ENCODE measurements at places on chromosomes 3 and 15.

GRCh38 chr15:73515527-73515926 lies 72.6 kb downstream of the REC114 start:
- DNase-seq, result no peak

GRCh38 chr15:43249236-43249635 lies 17.5 kb downstream of the TGM5 start:
- no peak for DNase-seq

DNA sequence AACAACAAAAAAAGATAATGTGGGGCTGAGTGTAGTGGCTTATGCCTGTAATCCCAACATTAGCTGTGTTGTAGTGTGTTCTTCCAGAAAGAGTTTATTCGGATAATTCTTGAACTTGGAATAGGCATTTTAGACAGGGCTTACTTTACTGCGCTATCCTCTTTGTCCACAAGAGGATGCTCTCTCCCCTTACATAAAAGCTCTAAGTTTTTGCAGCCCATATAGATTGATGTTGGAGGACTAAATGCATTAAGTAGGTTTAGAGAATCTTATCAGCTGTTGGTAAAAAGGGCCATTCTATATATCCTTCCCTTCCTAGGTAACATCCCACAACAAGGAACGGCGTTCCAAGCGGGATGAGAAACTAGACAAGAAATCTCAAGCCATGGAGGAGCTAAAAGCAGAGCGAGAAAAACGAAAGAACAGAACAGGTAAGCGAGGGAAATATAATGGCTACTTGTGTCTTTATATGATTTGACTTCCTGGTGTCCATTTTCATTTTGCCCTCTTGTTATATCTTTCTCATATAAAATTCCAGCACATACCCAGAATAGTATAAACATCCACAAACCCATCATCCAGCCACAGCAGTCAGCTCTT lies 27.8 kb upstream of the ITPKA start:
- DNase-seq, result peak; percentile 1

DNA sequence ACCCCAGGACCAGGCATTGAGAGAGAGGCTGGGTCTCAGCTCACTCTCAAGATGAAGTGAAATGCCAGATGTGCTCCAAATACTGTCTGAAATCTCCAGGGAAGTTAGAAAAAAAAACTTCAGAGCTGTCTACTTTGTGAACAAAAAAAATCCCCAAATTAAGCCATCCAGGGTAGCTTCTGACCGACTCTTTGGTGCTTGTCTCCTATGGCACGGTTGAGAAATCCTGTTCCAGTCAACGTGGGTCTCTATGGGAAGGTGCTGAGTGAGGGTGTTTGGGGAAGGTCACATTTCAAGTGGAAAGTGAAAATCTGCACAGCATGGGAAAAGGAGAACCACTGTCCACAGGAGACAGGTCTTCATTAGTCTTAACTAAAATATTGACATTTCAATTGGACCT lies 322.5 kb upstream of the CFAP20DC start:
- DNase-seq, result no peak

DNA sequence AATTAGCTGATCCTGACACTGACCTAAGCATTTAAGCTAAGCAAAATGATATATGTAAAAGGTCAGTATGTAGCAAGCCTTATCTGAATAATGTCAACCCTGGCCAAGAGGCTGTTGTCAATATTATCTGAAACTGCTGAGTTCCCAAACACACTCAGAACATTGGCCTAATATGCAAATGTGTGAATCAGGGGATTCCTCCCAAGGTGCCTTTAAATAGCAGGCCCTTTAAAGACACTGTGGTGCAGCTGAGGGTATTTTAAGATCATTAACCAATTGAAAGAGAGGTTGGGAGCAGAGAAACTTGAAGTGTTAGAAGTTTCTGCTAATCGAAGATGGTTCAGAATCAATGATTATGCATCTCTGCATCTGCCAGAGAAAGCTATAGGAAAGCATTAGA lies 207.0 kb downstream of the NTRK3 start:
- DNase-seq, result no peak

GRCh38 chr3:72960812-72961518 lies 35.6 kb upstream of the PPP4R2 start:
- DNase-seq, result no peak

DNA sequence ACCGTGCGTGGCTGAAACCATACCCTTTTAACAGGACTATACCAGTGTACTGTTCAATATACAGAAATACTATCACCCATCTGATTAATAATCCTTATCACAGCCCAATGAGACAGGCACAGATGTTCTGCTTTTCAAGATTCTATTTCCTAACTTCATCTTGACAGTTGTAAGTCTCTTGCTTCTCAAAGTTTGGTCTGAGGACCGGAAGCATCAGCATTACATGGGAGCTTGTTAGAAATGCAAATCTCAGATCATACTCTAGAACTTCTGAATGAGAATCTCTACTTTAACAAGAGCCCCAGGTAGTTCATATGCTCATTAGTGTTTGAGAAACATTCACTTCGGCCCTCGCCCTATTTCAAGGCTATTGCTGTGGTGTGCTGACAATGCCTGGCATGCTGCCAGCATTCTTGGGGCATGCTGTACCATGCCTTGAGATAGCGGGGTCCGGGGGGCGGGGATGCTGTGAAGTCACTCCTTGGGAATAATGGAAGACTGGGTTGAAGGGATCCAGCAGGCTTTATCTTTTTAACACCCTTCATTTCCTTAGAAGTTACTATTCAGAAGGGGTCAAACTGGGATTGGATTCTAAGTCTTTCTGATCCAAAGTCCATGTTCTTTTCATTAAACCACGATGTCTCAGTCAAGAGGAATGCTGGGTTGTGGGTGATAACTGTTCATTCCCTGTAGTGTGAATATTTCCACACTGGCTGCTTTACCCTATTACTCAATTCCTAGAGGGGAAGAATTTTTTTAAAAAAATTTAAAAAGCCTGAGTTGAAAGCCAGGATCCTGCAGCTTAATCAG lies 194.7 kb downstream of the LPP start:
- DNase-seq, result no peak

GRCh38 chr15:83310521-83311456 lies 26.3 kb upstream of the BNC1 start:
- no peak for DNase-seq

DNA sequence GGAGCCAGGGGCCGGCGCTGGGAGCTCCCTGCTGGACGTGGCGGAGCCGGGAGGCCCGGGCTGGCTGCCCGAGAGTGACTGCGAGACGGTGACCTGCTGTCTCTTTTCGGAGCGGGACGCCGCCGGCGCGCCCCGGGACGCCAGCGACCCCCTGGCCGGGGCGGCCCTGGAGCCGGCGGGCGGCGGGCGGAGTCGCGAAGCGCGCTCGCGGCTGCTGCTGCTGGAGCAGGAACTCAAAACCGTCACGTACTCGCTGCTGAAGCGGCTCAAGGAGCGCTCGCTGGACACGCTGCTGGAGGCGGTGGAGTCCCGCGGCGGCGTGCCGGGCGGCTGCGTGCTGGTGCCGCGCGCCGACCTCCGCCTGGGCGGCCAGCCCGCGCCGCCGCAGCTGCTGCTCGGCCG lies 1.5 kb downstream of the SMAD6 start:
- no peak for DNase-seq

Measured in nucleus accumbens (tissue), 56 donors.